Ovary (tissue), 10 donors: ENCODE measurements at places on chromosomes 16 and 17. TPM values are rescaled to one million over a fixed set of nuclear protein-coding genes. Genes with fewer than 3 reads are reported as not detected.

The HCRT gene
- not detected for total RNA-seq

DNA sequence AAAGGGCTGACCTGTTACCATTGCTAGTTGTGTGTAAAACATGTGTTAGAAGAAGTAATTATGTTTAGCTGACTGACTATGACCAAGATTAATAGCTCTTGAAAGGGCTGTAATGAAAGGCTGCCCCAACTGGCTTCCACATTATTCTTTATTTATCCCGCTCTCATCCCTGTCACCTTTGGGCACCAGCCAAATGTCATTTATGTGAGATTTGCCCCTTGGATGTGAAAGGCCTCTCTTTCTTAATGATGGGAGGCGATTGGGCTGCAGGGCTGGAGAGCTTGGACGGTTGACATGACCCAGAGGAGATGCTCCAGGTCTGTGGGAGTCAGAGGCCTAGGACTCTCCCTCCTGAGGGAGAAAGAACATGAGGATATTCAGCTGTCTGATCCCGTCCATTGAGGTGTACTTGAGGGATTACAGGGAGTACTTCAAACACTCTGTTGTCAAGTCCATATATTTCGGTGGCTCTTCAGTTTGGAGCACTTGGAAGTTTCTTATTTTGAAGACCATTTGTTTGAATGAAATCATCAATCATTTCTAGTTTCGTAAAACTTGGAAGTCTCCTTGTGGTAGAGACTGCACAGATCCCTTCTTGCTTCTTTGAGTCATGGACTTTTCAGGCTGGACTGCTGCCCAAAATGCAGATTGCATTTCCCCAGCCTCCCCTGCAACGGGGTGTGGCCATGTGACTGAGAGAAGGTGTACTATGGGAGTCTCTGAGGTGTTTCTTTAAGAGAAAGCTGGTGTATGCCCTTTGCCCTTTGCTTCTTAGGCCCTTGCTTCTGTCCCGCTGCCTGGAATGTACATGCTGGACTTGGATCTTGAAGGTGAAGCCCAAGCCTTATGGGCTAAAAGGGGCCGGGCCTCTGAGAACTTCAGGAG, 51.3 kb downstream of the FTO start:
- peak; percentile 31 for DNase-seq

GRCh38 chr17:61396586-61397085, 3.0 kb upstream of the TBX2 start:
- no peak for DNase-seq

DNA sequence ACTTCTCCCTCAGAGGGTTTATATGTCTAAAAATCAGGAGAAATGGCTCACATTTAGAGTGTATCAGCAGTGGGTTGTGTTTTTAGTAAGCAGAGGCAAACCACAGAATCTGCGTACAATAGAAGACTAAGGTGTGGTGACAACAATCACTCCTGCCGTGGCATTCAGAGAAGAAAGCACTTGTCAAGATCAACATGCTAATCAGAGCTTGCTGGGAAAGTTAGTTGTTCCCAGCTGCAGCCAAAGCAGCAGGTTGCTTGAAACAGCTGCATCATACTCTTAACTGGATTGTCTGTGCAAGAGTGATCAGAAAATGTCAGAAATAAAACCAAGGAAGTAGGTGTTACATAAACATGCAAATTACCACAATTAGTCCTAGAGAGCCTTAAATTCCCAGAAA, 616.4 kb downstream of the CDH8 start:
- DNase-seq: no peak

DNA sequence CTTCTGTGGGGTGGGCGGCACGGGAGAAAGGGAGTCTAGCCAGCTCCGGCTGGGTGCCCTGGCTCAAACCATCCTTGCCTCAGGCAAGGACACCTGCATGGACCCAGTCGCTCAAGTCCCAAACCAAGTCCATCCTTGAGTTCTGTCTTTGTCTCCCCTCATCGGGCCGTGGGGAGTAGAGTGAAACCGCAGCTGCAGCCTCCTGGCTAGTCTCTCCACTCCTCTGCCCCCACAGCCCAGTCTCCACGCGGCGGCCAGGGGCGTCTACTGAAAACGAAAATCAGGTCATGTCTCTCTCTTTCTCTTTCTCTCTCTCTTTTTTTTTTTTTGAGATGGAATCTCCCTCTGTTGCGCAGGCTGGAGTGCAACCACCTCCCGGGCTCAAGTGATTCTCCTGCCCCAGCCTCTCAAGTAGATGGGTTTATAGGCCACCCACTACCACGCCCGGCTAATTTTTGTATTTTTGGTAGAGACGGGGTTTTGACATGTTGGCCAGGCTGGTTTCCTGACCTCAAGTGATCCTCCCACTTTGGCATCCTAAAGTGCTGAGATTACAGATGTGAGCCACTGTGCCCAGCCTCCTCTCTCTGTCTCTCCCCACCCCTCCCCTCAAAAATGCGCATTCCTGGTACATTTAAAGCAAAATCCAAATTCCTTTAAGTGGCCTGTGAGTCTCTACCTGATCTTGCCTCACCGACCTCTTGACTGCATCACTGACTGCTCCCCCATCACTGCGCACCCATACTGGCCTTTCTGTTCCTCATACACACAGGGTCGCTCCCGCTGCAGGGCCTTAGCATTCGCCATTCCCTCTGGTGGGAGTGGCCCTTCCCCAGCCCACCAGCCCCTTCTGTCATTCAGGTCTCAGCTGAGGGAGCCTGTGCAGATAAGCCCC, 17.7 kb upstream of the RMI2 start:
- peak; percentile 55 for DNase-seq

DNA sequence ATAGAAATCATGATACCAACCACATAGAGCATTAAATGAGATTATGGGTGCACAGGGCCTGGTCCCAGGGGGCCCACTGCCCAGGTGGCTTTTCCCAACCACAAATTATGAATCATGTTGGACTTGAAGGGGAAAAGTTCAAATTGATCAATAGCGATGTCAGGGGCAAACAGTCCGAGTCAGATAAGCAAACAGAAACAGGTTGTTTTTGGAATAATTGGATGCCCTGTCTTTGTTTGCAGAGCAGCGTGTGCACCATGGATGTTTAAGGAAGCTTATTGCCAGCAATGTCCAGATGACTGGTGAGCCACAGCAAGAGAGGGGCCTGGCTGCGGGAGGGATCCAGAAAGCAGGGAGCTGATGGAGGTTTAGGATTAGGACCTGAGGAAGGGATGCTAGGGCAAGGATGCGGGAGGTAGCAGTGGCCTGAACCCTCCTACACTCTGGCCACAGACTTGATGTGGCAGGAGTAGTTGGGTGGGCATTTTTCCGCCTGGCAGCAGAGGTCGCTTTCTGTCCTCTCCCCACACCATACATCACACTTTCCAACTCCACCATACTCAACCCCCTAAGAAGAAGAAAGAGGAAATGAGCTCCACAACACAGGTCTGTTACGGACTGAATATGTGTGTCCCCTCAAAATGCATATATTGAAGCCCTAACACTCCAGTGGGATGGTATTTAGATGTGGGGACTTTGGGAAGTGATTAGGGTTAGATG, 266.4 kb upstream of the RPL38 start:
- DNase-seq: no peak

GRCh38 chr16:19167710-19168370, at the start of gene SYT17:
SYT17 (plus strand) TSS chr16:19168240; CDS start chr16:19168647, 407 bp downstream.
- DNase-seq: peak; percentile 50

The KRTAP9-4 gene
- total RNA-seq: not detected

The ST6GALNAC2 gene
- 4.9 TPM for total RNA-seq

The SRCIN1 gene
- total RNA-seq: 0.48 TPM

DNA sequence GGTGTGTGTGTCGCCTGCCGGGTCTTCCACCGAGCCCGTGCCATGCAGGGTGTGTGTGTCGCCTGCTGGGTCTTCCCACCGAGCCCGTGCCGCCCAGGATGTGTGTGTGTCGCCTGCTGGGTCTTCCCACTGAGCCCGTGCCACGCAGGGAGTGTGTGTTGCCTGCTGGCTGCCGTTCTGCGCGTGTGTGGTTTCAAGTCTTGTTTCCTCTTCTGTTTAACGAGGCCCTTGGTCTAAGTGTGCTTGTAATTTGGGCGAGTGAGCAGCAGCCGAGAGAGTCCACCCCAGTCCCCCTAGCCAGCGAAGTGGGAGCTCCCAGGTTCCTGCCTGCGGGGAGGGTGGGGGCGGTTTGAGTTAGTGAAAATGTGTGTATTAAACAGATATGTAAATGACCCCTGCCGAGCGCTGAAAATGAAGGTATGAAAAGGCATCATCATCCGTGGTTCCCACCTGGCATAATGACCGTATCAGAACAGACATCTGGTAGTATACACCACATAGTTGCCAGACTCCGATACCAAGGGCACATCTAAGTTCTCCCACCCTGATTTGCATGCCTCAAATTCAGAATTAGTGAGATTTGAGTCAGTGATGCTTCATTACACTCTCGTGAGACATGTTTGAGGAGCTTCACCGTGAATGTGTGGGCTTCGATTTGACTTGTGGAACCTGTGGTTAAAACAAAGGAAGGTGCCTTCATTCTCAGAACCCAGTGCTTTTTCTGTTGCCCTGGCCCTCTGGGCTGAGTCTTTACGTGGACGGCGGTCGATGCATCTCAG, 114.5 kb upstream of the CHMP6 start:
- DNase-seq: peak; percentile 17

The TEX14 gene
- total RNA-seq: 0.24 TPM

- no peak for DNase-seq
Observed at GRCh38 chr16:2165861-2166260, 10.3 kb downstream of the TRAF7 start.

- no peak for DNase-seq
Observed at GRCh38 chr17:68356949-68357455, 65.7 kb downstream of the ARSG start.

- no peak for DNase-seq
Observed at GRCh38 chr16:3580251-3580651, 3.0 kb upstream of the NLRC3 start.

DNA sequence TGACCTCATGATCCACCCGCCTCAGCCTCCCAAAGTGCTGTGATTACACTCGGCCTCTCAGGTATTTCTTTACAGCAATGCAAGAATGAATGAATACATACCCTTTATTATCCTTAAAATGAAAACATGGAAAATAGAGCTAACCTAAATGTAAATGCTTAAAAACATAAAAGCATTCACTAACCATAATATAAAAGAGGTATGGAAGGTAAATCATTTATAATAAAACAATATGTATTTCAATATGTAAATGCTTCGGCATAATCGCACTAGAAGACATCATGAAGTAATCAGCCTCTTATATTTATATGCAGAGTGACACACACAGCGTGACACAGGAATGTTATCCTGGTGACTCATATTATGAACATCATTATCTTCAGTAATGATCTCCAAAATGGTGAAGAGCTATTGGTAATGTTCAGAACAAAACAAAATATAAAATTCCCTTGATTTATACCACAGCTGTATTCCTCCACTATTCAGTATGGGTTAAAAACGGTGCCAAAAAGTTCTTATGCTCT, 53.9 kb downstream of the AIPL1 start:
- no peak for DNase-seq

- DNase-seq: no peak
Observed at GRCh38 chr17:49157784-49158183, 25.2 kb downstream of the B4GALNT2 start.

The KRT9 gene
- total RNA-seq: not detected

DNA sequence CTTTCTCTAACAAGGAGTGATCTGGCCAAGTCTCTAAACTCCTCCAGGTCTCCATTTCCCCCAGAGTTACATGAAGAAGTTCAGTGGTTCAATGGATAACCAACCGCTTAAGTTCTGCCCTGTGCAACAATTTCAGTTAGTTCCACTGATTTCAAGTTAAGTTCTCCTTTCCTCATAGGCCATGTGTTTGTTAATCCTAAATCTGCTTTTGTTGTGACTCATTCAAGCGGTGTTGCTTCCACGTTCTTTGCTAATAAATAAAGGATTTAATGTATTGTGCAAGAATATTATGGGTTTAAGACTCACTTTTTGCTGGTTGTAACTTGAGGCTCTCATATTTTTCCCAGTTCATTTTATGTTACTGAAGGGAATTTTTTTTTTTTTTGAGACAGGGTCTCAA, 36.3 kb downstream of the GNA13 start:
- no peak for DNase-seq

The CTRB1 gene
- total RNA-seq: not detected

The NGFR gene
- total RNA-seq: 0.35 TPM

GRCh38 chr16:67676516-67676915, 9.9 kb downstream of the C16orf86 start:
- no peak for DNase-seq

DNA sequence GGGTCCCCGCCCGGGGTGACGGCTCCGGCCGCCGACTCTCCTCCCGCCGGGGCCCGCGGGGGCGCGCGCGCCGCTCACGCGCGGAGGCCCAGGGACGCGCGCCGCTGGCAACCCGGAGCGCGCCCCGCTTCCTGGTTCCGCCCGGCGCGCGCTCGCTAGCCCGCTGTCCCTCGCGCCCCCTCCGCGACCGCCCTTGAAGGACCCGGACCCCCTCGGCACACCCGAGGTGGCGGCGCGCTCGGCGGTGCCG, at the start of gene STAT5B:
TSS of gene STAT5B (minus strand) at position 33 of the 250 bp plus-strand sequence. CDS start 44,264 bp downstream, outside the sequence.
- DNase-seq: peak; percentile 74

The ASPA gene
- total RNA-seq: 1.2 TPM

The SYCE1L gene
- 25.3 TPM for total RNA-seq

The WNT3 gene
- total RNA-seq: not detected

The KRT15 gene
- 0.36 TPM for total RNA-seq

The KRT33B gene
- not detected for total RNA-seq

The TNFRSF17 gene
- total RNA-seq: not detected

GRCh38 chr17:56031636-56032035, 121.6 kb upstream of the ANKFN1 start:
- no peak for DNase-seq

DNA sequence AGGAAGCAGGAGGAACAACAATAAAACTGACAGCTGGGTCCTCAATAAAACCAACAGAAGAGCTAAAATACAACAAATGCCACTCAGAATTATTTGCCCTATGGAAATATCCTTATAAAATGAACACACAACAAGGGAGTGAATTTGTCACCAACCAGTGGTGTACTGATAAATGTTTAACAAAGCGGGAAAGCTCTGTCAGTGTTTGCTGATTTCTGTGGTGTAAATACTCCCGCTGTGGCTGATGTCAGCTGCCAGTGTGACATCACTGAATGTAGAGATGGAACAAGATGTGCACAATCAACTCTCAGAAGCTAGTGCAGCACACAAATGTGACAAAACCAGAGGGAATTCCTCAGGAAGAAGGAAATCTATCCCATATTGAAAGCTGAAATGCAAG, 51.9 kb downstream of the CDYL2 start:
- DNase-seq: no peak

The GPR139 gene
- total RNA-seq: not detected

DNA sequence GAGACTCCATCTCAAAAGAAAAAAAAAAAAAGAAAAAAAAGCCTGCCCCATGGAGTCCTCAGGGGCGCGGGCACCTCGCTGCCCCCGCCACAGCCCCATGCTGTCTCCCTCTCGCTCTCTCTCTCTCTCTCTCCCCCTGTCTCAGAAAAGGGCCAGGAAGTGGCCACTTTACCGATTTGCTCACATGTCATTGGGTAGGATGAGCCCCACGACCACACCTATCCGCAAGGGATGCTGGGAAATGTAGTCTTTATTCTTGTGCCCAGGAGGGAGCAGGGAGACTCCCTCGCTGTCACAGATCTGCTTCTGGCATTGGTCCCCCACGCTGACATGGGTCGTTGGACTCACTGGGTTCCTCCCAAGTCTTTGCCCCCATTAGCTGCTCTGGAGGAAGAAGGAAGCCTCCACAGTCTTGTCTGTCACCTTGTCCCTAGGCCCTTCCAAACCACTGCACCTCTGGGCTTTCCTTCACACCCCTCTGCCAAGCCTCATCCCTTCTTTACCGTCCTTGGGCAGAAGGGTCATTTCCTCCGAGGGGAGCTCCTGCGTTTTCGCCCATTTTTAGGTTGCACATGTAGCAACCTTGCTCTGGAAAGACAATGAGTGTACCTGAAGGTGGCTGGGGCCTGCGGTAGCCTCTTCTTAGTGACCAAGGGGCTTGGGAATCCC, 6.9 kb upstream of the GJD3 start:
- DNase-seq: no peak

- DNase-seq: no peak
Observed at GRCh38 chr17:49219987-49220386, 9.5 kb downstream of the ABI3 start.
